ENCODE measurements at places on chromosomes 3 and 15.

DNA sequence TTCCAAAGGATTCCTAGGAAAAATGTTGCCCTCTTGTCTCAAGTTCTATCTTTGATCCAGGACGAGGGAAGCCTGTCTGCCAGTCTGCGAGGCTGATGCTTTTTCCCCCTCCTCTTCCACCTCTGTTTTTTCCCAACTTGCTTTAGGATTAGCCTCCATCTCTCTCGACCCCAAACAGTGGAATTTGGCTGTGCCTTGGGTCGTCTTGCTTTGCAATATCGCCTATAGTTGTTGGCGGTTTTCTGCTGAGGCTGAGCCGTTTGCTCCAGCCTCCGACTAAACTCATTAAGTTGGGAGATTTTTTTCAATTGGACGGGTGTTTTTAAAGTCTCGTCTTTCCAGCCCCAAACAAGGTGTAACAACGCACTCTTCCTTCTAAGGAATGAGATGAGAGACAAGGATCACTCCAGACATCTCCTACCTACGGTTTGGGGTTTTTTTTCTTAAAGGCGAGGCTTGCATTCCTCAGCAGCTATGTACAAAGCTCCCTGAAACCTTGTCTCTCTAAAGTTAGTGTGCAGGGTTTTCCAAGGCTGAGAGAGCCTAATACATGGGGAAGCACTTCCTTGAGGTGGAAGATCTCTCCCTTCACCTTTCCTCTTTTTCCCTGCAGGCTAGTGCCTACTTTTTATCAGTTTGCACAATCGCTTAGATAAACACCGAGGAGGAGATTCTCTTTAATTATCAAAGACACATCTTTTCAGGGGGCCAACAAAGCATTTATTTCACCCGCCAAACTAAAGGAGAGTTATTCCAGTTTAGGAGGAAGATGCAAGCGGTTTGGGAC lies 4.8 kb upstream of the NR2F2 start:
- DNase-seq, result no peak

DNA sequence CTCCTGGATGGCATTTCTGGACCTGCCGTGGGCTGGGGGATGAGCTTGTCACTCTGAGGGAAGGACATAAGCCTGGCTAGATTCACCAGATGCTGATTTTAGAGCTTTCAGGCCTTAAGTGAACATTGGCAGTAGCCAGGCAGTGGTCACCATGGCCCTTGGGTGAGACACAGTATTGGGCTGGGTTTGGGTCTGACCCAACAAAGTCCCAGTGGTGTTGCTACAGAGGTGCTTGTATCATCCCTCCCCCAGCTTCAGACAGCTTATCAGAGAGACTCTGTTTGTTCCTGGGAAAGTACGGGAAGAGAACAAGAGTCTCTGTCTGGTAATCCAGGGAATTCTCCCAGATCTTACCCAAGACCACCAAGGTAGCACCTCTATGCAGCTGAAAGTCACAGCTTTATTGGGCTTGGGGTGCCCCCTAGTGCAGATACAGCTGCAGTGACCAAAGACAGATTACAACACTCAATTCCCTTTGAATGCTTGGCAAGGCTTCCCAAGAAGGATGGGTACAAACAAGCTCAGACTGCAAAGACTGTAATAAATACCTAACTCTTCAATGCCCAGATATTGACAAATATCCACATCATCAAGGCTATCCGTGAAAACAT lies 9.8 kb upstream of the RUVBL1 start:
- no peak for DNase-seq

GRCh38 chr3:144821583-144821982 lies 850.0 kb downstream of the DIPK2A start:
- no peak for DNase-seq

GRCh38 chr3:186361762-186362536 lies at the start of gene DGKG:
DGKG (minus strand) TSS chr3:186362234; CDS start chr3:186320459, 41,775 bp downstream.
- no peak for DNase-seq
